Activated gamma-delta T cell (primary cell): ENCODE measurements at places on chromosomes 2 and 18.

- DNase-seq: no peak
These were observed 332.0 kb downstream of the IRS1 start for GRCh38 chr2:226467633-226468032.

- DNase-seq: no peak
These were observed 20.6 kb upstream of the NDUFV2 start for GRCh38 chr18:9081940-9082339.

DNA sequence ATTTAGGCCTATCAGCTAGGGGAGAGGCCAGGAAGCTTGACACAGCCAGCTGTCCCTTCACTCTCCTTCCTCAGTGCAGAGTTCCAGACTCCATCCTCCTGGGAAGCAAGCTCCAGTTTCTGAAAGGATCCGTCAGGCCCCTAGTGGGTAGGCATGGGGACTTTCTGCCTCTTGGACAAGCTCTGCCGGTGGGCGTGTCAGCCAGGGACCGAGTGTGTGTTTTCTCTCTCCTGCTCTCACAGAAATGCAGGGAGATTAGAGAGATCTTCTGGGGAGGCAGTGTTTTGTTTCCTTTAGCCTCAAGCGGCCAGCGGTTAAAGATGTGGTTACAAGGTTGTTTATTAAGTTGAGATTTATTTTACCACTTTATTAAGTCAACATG lies 29.9 kb upstream of the OTOS start:
- no peak for DNase-seq

GRCh38 chr2:66305718-66306117 lies 129.2 kb upstream of the MEIS1 start:
- no peak for DNase-seq

DNA sequence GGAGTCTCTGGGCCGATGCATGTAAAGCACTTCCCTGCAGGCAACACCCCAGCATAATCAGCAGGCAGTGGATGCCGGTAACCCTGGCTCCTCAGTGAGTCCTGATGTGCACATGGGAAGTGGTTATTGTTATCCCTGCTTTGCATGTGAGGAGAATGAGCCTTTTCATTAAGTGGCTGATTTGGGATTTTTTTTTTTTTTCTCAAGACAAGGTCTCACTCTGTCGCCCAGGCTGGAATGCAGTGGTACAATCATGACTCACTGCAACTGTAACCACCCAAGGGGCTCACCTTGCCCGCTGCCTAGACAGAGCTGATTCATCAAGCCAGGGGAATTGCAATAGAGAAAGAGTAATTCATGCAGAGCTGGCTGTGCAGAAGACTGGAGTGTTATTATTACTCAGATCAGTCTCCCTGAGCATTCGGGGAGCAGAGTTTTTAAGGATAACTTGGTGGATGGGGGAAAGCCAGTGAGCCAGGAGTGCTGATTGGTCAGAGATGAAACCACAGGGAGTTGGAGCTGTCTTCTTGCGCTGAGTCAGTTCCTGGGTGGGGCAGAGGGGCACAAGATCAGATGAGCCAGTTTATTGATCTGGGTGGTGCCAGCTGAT lies 95.4 kb downstream of the SOCS6 start:
- no peak for DNase-seq

DNA sequence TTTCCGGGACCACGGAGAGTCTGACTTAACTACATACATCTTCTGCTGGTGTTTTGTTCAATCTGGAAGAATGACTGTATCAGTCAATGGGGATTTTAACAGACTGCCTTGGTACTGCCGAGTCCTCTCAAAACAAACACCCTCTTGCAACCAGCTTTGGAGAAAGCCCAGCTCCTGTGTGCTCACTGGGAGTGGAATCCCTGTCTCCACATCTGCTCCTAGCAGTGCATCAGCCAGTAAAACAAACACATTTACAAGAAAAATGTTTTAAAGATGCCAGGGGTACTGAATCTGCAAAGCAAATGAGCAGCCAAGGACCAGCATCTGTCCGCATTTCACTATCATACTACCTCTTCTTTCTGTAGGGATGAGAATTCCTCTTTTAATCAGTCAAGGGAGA lies 23.1 kb downstream of the ICOS start:
- no peak for DNase-seq

GRCh38 chr2:69554568-69554967 lies 89.0 kb downstream of the AAK1 start:
- DNase-seq: no peak

DNA sequence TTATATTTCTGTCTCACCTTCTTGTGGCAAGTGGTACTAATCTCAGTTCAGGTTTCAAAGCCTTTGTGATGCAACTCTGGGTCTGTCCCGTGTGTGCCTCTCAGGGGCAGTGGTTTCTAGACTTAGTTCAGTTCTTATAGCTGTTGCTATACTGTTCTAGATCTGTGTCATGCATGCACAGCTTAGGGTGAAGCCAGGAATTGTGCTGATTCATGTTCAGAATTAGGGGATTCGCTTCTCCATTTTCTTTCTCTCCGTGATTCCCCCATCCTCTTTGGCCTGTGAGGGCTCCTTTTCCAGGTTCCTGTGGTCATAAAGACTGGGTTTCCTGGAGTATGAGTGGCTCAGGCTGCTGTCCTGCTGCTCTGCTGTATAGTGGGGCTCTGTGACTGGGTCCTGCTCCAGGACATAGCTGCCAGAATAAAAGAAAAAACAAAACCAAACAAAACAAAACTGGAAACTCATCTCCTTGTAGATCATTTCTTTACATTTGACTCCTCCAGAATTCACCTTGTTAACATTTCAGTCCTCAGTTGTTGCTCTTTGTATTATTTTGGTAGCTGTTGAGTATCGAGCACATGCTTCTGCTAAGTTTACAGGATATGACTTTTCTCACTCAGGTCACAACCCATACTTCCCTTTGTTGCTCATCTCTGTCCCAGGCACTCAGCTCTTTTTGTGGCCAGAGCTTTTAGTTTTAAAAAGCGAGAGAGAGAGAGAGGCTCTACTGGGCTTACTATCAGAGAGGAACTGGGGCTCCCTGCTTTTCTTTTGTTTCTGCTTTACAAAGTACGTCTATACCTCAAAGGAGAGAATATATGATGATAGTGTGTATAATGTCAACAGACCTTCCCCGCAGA lies 34.2 kb downstream of the CERS6 start:
- DNase-seq: no peak

- no peak for DNase-seq
These were observed 28.1 kb downstream of the TCF7L1 start for GRCh38 chr2:85160966-85161960.

GRCh38 chr2:66604976-66605375 lies 170.1 kb downstream of the MEIS1 start:
- no peak for DNase-seq

DNA sequence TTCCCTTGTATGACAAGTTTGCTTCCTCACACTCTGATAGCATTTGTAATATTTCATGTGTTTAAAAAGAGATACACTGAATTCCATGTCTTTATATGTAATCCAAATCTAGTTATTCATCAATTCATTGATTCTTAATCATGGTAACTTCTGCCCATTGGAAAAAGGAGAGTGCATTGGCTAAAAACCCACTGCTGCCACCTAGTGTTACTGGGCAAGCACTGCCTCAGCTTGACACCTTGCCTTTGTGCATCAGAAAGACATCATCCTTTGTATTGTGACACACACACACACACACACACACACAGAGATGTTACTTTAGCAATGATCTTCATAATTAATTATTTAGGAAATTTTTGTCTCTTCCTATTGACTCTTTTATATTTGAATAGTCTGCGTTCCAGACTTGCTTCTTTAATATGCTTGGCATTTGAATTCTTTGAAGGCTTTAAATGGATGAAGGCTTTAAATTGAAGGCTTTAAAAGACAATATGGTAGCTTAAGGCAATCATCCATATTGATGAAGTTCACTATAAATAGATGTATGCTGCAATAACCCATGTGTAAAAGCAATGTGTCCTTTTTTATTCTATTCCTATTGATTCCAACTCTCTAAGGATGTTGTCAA lies 414.2 kb upstream of the CHST9 start:
- no peak for DNase-seq

- DNase-seq: no peak
These were observed 206.5 kb downstream of the SETBP1 start for GRCh38 chr18:44887227-44887631.

- DNase-seq: no peak
These were observed 209.3 kb downstream of the EIPR1 start for GRCh38 chr2:3168230-3168891.

GRCh38 chr2:240191001-240191400 lies 50.5 kb upstream of the OTOS start:
- DNase-seq: no peak

DNA sequence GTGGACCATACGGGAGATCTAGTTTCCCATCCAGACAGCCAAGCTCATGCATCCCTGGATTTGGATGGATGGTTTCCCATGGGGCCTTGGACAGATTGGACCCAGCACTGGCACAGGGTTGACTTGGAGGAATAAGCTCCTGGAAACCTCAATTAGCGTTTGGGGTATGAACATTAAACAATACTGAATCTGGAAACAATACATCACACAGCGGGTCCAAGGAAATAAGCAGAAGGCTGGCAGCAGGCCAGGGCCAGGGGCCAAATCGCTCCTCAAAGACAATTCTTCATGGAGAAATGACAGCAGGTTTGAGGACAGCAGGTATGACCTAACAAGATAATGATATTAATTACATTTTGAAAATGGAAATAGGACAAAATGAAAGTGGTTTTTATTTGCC lies 540.6 kb downstream of the RIT2 start:
- DNase-seq: no peak

GRCh38 chr2:58812771-58813344 lies 571.7 kb upstream of the FANCL start:
- DNase-seq: no peak

DNA sequence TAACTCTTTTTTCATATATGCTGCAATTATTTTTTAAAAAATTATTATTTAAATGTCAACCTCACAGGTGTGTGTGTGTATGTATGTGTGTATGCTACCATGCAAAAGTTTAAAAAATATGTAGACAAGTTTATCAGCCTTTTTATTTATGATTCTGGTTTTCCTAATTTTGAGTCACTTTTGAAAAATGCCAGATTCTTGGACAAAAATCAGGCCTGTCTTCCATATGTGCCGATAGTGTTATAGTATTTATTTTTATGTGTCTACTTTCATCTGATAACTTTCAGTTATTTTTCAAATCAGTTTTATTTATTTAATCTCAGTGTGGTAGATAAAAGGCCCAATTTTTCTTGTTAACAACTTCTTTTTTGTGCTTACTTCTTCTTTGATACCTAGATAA lies 176.2 kb downstream of the RDH14 start:
- no peak for DNase-seq

GRCh38 chr18:59429608-59430007 lies 70.5 kb upstream of the LMAN1 start:
- no peak for DNase-seq

DNA sequence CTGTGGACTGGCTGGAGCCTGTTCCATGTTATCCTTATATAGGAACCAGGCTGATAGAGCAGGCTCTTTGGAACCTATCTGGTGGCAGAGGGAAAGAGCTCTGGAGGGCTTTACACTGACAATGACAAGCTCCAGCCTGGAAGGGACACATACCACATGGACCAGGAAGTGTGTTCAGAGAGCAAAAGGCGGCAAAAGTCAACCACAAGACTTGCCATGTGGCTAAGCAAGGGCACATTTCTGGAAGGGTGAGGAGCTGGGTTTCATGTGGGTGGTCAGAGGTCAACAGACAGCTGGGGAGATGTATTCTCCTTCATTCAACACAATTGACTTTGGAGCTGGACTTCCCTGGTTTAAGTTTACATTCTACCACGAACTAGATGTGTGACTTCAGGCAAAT lies 325.2 kb downstream of the DYSF start:
- no peak for DNase-seq

DNA sequence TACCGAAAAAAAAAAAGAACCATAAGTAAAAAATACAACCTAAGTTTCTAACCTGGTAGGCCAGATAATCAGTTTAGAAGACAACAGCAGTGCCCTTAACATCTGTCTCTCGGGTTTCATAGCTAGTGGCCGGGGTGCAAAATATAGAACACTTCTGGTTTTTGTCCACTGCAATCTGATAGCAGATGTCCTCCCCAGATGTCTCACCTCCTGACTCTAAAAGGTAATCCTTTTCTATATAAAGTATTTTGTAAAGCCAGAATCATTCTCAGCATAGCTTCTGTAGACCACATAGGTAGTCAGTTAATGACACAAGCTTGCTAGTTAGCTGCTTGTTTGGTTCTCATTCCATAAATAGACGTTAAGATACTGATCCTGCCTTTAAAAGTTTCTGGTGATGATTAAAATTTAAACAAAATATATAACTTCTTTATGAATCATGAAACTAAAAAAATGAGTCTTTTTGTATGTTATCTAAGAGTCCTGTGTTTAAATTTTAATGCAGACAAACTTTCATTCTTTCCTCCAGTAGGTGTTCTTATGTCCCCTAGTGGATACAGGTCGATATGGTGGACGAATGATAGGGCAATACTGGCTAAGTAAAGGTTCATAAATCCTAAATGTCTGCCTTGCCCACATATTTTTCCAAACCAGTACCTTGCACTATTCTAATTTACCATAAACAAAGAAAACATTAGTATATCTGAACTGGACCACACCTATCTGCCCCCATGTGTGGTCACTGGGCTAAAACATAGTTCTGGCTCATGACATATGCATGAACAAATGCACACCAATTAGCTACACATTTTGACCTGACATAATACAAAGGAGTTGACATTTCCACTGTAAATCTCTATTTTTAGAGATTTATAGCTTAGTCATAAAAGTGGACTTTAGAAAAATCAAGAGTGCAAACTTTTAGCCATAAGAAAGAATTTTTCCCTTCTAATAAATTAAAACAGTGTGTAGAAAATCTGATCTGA lies 171.0 kb downstream of the SRBD1 start:
- no peak for DNase-seq

DNA sequence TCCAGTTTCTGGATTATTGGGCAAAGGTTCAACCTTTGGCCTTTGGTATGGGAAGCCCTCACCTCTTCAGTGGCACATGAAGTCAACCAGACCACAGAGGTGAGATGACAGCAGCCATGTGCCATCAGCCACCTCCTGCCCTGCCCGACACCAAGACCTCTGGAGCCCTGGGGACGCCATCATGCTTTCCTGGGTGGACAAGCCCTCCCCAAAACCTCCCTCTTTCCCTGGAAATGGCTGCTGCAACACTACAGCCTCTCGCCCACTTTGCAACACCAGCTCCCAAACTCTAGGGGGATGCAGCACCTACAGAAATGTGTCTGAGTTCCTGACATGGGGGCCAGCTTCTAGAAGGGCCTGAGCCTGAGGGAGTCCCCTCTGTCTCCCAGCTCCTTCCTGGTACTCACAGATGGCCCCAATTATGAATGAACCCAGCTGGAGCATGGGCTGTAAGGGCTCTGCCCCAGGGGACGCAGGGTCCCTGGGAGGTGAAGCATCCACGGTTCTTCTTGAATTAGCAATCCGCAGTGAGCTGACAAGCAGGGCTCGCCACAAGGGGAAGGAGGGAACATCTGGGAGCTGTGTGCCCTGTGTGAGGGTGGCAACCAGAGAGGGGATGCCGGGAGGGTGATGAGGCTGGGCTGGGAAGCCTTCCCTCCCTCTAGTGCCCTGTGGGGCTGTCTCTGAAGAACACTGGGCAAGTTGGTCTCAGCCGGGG lies 268.5 kb upstream of the HDAC4 start:
- no peak for DNase-seq

GRCh38 chr2:28557389-28558131 lies 61.7 kb downstream of the PLB1 start:
- DNase-seq: no peak
